ENCODE measurements at places on chromosomes 1 and 21. TPM values are rescaled to one million over a fixed set of nuclear protein-coding genes. Genes with fewer than 3 reads are reported as not detected.

DNA sequence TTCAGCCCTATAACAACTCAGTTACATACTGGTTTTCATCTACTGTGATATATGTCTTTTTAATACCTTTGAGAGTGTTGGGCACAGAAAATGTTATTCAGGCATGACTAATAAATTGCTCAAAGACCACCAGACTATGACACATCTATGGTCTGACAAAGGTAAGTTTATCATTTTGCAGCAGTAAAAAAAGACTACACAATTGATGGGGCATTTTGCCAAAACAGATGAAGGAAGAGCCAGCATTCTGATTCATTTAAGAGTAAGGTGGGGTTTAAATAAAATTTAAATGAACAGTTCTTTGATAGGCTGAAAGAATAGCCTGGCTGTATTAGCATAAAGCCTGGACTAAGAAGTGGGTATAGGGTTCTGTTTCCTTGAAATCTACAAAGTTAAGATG, 8.8 kb upstream of the RNPC3 start:
- peak; percentile 84 for DNase-seq

The GNAT2 gene
- not detected for total RNA-seq

The BRDT gene
- not detected for total RNA-seq

- no peak for DNase-seq
Observed at GRCh38 chr1:42983693-42984092, 25.0 kb upstream of the SLC2A1 start.

DNA sequence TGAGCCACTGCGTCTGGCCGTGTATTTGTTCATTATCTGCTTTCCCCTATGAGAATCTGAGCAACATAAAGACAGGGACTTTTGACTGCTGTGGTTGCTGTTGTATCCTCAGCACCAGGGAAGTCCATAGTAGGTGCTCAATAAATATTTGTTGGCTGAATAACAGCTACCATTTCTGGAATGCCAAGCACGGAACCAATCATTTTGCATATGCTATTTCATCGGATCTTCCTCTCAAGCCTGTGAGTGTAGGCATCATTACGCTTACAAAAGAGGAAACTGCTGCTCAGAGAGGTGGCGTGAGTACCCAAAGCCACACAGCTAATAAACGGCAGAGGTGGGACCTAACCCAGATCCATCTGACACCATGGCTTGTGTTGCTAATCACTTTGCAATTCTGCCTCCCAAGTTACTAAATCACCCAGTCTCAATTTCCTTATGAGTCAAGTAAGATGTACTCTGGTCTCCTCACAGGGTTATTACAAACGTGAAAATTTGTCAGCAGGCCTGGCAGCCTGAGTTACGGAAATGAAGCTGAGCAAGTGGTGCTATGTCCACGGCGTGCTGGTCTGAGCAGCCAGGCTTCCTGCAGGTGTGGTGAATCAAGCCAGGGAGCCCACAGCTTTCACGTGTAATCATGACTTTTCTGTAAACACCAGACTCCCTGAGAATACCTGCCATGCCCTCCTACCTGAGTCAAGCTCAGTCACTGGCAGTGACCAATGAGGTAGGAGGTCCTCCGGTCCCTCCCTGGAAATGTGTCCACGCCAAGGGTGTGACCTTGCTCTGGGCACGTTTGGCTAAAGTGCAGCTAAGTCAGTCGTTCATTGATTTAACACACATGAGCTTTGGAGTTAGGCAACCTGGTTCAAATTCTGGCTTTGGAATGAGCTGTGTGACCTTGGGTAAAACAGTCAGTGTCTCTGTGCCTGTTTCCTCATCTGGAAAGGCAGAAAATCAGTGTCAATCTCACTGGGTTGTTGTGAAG, 4.8 kb upstream of the RHCE start:
- DNase-seq, result peak; percentile 92

DNA sequence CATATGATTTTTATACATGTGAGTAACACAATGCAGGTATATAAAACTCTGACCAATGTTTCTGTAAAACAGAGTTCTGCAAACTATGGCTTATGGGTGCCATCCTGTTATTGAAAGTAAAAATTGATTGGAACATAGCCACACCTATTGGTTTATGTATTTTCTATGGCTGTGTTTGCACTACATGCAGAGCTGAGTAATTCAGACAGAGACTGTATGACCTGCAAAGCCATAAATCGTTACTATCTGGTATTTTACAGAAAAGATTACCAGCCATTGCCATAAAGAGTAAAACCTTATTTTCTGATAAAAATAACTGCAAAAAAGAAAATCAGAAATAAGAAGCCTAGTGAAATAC, 13.1 kb downstream of the GBP1 start:
- no peak for DNase-seq

DNA sequence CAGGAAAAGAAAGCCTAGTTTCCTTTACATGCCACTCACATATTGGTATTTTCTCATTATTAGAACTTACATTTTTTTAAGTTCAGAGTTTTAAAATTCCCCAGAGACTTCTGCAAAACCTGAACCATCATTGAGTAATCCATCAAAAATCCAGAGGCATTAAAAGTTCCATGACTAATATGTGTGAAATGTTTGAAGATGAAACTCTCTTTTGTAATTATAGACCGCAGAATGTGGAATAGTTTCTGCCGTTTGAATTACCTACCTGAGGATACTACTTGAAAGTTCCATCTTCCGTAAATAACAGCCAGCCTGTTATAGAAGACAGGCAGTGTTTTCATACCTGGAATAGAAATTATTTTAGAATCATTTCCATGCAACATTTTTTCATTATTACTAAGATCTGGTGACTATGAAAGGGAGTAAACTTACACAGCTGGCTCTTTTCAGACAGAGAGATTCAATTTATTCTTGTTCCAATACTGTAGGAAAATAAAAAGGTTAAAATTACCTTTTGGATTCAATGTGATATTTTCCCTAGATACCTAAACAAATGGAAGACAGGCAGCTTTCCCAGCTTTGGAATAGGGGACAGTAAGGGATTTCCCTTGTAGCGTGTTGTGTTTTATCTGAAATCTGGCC, 131.4 kb downstream of the ST6GALNAC5 start:
- peak; percentile 96 for DNase-seq

The ZNF593OS gene
- not detected for total RNA-seq

- no peak for DNase-seq
Observed at GRCh38 chr1:180927348-180927747, 14.7 kb downstream of the KIAA1614 start.

DNA sequence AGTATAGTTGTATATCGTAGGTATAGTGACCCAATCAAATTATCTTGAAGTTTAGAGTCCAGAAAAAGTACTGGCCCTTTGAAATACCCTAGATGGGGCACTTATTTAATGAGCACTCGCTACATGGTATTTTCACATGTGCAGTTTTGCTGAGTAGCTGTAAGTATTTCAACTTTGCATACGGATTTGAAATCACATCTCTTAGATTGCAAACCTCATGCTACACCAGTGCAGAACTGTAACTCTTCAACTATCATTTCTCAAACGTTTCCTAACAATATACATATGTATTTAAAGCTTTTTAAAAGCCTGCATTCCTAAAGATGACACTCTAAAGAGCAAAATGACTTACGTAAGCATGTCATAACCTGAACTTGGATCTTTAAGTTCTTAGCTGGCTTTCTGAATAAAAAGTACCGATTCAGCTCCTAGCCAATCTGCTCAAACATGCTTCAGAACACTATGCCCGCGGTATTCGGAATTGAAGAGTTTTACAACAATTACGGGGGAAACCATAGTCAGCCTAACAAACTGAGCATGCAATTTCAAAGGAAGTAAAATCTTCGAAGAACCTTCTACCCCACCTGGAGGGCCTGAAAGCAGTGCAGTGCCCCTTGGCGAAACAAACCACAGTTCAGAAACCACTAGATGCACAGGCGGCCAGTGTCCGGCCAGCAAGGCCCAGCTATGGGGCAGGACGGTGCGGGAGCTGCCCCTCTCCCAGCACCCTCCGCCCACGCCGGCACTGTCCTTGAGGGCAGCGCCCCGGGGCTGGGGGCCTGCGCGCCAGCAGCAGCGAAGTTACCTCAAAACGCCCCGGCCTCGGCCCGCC, 863 bp downstream of the FH start:
- peak; percentile 76 for DNase-seq

DNA sequence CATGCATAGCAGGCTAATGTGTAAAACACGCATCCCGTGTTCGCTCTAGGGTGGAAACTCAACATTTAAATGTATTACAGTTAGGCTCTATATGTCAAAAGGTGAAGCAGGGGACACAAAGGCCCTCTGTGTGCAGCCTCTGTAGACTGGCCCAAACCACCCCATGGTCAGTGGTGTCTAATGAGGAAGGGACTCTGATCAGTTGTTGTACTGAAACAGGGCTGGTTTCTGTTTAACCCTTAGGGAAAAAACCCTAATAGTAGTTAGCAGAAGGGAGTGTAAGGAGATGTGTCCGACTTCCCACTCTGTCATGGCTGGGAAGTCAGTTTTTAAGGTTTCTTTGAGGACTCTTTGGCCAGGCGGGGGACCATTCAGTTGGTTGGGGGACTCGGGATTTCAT, 21.5 kb upstream of the CD2 start:
- no peak for DNase-seq

The SHE gene
- total RNA-seq, result under 0.01 TPM

DNA sequence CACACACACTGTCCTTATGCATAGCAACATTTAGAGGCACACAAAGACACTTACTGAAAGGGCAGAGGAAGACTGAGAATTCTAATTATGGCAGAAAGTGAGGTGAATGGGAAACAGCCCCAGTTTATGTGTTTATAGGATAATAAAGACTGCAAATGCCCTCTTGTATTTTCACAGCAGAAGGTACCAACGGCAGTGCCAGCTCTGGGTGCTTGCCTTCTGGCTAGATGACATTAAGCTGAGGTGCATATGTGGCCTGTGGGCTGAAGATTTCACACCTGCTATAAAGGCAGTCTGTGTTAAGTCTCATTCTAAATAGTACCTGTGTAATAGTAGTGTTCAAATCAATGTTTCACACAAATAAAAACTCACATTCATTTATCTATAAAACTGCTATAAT, 347.2 kb upstream of the ZRANB2 start:
- no peak for DNase-seq

- DNase-seq, result peak; percentile 67
Observed at GRCh38 chr1:234331507-234331906, 41.7 kb upstream of the COA6 start.

- DNase-seq, result no peak
Observed at GRCh38 chr1:12422488-12422887, 192.7 kb downstream of the VPS13D start.

The CFHR1 gene
- not detected for total RNA-seq

- peak; percentile 3 for DNase-seq
Observed at GRCh38 chr1:200028586-200029034, 1.1 kb downstream of the NR5A2 start.

The TCEA3 gene
- 10.5 TPM for total RNA-seq

GRCh38 chr1:46646844-46647243, 21.3 kb downstream of the ATPAF1 start:
- DNase-seq, result no peak

GRCh38 chr1:229148041-229148671, 122.8 kb upstream of the RAB4A start:
- no peak for DNase-seq

The MATN1 gene
- not detected for total RNA-seq

DNA sequence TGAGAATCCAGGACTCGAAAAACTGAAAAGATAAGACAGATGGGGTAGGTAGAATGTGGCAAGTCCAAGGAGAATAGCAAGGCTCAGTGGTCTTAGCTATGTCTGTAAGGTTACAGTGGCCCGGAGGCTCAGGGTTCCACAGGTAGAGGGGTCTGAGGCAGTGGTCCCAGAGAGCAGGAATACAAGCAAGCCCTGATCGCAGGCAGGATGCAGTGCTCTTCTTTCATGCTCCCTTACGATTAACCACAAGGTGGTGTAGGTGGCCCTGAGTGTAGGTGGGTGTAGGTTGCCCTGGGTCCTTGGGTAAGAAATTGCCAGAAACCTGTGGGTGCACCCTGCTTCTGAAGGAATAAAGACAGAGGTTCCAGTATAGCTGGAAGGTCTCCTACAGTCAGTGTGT, 99.1 kb upstream of the RAB3GAP2 start:
- DNase-seq, result peak; percentile 30

- no peak for DNase-seq
Observed at GRCh38 chr1:184457500-184457899, 70.7 kb downstream of the C1orf21 start.

GRCh38 chr1:17145648-17146047, 26.4 kb upstream of the PADI2 start:
- DNase-seq, result no peak

DNA sequence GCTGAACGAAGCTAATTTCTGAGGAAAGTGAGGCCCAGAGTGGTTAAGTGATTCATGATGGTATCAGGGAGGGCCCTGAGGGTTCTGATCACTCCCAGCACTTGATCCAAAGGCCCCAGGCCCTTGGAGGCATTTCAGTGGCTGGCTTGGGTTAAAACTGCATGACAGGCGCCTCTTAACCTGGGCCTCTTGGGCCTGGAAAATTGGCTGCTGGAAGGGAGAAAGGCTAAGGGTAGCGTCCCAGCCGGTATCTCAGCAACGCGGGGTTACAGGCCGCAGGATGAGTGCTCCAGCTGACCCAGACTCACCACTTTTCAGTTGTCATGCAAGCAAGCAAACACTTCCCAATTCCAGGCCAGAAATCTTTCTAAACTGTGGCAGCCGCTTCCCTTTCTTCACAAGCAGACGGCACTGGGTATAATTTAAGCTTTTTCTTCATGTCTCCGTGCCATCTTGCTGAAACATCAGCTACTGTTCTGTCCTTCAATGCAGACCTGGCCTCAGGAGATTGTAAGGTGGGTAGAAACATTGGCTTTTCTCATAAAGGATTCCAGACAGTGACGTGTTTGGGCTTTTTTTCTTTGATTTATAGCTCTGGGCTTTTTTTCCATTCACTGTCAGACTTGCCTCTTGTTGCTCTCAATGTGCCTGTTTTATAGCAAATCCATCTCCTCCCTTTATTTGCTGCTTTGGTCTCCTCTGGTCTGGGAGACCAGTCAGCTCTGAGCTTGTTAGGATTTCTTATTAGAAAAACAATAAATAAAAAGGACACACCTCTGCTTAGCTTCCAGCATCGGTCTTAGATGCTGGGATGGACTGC, 229.1 kb downstream of the KCNJ6 start:
- DNase-seq, result peak; percentile 37

The STYXL2 gene
- total RNA-seq, result not detected

DNA sequence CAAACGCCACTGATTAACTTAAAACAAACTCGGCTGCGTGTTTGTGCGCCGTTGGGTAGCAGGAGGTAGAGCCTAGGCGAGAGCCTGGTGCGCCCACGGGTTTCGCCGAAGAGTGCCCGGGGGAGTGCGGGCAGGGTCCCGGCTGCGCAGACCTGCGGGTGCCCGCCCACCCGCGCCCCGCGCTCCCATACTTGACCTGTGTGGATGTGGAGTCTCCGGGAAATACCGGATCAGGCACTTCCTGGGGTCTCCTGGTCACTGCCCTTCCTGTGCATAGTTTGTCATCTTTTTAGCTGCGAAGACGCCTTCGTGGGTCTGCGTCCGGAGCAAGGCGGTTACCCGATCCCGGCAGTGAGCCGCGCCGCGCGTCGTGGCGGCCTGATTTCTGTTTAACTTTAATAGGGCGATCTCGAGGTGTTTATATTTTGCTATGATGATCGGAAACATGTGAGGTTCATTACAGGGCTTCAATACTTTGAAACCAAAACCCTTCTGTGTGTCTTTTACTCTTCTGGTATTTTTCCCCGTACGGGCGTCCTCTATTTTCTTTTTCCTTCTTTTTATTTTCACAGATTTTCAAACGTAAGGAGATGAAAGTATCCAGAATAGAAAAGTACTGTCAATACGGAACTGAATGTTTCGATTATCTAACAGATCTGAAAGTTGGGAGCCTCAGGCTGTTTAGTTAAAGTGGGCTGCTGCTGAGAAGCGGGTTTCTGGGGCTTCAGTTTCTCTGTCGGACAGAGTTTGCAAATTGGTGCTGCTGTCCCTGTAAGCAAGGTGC, 15.2 kb downstream of the NR5A2 start:
- no peak for DNase-seq

GRCh38 chr21:16071092-16071491, 341.3 kb downstream of the USP25 start:
- DNase-seq, result no peak

Data from bronchial epithelial cell (primary cell).